ENCODE measurements at places on chromosomes 12 and 14.

GRCh38 chr14:91405724-91406435 lies 11.7 kb downstream of the CCDC88C start:
- DNase-seq = no peak

DNA sequence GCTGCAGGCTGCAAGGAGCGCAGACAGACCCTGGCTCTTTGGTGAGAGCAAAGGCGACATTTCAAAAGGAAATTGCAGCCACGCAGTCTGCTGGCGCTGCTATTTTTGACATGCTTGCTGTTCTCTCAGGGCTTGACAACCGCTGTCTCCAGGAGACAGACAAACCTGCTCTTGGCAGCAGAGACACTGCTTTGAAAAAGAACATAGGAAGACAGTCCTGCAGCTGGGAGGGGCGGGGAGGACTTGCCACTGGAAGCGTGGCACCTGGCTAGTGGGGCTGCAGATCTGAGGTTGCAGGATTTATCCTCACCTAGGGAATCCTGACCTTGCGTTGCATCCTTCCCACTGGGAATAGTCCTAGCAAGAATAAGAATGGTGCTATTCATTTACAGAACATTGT lies 91.8 kb upstream of the KCNA1 start:
- no peak for DNase-seq

DNA sequence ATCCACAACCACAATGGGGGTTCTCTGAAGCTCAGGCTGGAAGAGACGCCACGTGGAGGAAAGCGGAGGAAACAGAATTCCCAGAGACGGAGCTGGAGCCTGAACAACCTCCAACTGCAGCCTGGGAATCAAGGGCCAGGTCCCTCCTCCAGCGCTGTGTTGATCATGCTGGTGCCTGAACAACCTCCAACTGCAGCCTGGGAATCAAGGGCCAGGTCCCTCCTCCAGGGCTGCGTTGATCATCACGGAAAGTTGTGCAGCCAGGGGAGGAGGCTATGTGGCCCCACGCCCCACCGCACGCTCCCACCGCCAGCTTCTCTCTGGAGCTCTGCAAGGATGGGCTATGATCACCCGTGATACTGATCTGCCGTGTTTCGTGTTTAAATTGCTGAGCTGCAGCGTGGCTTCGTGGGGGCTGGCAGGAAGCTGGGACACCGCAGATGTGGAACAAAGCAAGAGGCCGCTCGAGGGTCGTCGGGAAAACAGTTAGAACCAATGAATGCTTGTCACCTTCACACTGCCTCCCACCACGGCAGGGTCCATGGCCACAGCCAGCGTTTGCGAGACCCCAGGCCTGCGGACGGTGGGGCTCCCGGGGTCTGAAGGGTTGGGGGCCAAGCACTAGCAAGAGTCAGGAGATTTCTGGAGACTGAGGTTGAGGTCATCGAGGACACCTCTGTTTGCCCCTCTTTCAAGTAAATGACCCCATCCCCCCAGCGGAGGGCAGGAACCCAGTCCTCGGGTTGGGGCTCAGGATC lies 51.8 kb upstream of the FBRSL1 start:
- DNase-seq = no peak

GRCh38 chr12:22494319-22494718 lies 50.0 kb downstream of the C2CD5 start:
- DNase-seq = no peak

DNA sequence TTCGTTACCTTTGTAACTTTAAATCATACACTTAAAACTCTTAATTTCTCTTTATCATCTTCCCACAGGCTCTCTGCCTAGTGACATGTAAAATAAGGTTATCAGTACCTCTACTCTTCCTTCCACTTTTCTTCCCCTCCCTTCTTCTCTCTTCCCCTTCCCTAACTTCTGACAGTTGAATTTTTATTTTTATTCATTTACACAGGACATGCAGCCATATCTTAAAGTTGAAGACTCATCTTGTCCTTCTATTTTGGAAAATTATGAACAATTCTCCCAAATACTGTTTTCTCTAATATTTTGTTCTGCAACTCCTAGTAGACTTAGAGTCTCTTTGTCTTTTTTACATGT lies 263.9 kb downstream of the FBXL14 start:
- no peak for DNase-seq

DNA sequence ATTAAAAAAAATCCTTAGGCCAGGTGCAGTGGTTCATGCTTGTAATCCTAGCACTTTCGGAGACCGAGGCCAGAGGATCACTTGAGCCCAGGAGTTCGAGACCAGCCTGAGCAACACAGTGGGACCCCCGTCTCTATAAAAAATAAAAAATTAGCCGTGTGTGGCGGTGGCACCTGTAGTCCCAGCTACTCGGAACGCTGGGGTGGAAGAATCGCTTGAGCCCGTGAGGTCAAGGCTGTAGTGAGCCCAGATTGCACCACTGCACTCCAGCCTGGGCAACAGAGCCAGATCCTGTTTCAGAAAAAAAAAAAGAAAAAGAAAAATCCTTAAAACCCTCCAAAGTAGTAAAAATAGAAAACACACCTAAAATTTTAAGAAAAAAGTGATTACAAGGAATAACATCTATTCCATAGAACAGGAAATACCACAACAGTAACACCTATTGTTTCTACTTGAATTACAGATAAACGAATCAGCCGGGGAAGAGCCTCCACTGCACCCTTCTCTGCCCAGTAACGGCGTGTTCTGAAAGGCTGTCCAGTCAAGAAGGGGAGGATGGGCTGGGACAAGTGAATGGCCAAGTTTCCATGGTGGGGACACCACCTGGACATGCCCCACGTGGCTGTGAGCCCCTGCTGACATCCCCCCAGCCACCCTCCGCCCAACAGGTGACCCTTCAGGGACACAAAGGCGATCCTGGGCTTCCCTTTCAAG lies 17.8 kb downstream of the POLE start:
- DNase-seq = no peak

GRCh38 chr14:88562532-88562830 lies 356 bp upstream of the ZC3H14 start:
- no peak for DNase-seq

- DNase-seq = no peak
Observed at GRCh38 chr12:630656-631632, 32.3 kb downstream of the NINJ2 start.

GRCh38 chr14:65425885-65426284 lies 13.4 kb downstream of the FUT8 start:
- no peak for DNase-seq

- DNase-seq = no peak
Observed at GRCh38 chr12:32567296-32567674, 111.8 kb upstream of the DNM1L start.
